ENCODE measurements at places on chromosomes 12 and 14. TPM values are rescaled to one million over a fixed set of nuclear protein-coding genes. Genes with fewer than 3 reads are reported as not detected.

Gene MYH6
- not detected for total RNA-seq

Gene POTEM
- total RNA-seq: not detected

Gene AICDA
- total RNA-seq: not detected

Gene CCDC60
- not detected for total RNA-seq

Gene NID2
- not detected for total RNA-seq

Gene RNASE4
- 0.11 TPM for total RNA-seq

Gene ANO4
- total RNA-seq: not detected

Gene SERPINA9
- total RNA-seq: not detected

Gene CCDC184
- total RNA-seq: 0.92 TPM

Gene CLEC1B
- not detected for total RNA-seq

GRCh38 chr14:89411976-89412375, 5.1 kb downstream of the FOXN3 start:
- peaks cover 21% of the 10 kb centered on the region for H3K36me3 ChIP-seq
- H3K27ac ChIP-seq: no peak overlapping the region
- no peaks in the 10 kb centered on the region for H3K27me3 ChIP-seq
- no peak overlapping the region for H3K4me3 ChIP-seq
- DNase-seq: no peak

GRCh38 chr12:91256411-91256810, 73.8 kb upstream of the DCN start:
- no peak for DNase-seq
- H3K27me3 ChIP-seq: no peaks in the 10 kb centered on the region
- H3K27ac ChIP-seq: no peak overlapping the region

GRCh38 chr14:77883847-77884238, 83.9 kb downstream of the ADCK1 start:
- H3K4me1 ChIP-seq: no peaks in the 10 kb centered on the region
- H3K4me3 ChIP-seq: no peak overlapping the region
- no peak for DNase-seq

DNA sequence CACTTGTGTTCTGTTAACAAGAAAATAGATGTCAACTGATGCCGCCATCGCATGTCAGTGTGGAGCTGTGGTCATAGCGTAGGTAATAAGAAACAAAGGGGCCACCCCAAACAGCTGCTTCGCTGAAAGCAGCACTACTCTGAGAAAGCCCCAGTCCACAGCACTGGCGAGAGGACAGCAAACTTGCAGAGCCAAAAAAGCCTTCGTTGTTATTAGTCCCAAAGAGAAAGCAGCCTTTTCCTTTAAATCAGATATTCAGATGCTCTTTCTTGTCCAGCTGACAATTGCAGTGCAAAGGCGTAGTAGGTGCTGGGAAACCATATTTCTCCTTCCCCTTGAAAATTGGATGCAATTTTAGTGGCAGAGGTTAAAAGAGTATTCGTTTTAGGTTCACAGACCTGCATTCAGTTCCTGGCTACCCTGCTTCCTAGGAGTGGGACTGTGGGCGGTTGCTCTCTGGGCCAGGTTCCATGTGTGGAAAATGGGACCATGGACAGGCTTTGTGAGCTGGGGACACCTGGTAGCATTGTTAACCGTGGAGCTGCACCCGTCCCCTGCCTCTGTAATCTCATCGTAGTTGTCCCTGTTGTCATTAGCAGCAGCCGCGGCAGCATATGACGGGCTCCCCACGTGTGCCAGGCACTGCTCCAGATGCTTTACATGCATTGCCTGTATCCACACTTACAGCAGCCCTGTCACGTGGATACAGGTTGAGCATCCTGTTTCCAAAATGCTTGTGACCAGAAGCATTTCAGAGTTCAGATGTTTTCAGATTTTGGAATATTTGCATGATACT, 54.2 kb downstream of the ELK3 start:
- no peak for DNase-seq
- no peak overlapping the region for H3K27ac ChIP-seq
- peaks cover 69% of the 10 kb centered on the region for H3K36me3 ChIP-seq
- H3K4me3 ChIP-seq: no peak overlapping the region
- H3K4me1 ChIP-seq: peaks cover 42% of the 10 kb centered on the region

DNA sequence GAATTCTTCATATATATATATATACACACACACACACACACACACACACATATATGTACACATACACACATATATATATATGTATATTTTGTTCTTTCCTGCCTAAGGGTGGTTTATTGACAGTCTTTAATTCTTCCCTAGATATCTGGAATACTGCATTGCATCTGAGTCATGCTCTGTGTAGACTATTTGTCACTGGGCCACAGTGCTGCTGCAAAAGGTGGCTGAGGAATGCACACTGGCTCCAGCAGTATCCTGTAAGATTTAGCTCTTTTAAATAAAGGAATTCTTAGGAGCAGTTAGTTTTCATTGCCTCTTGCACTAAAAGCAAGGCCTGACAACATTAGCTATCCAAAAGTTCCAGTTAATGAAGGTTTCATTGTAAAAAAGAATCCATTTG, 200.9 kb downstream of the APAF1 start:
- H3K27ac ChIP-seq: no peak overlapping the region
- no peaks in the 10 kb centered on the region for H3K36me3 ChIP-seq
- DNase-seq: no peak
- peaks cover 6% of the 10 kb centered on the region for H3K27me3 ChIP-seq
- no peak overlapping the region for H3K4me3 ChIP-seq

- H3K4me1 ChIP-seq: peaks cover 20% of the 10 kb centered on the region
- DNase-seq: no peak
- H3K4me3 ChIP-seq: no peak overlapping the region
- H3K27me3 ChIP-seq: no peaks in the 10 kb centered on the region
- no peak overlapping the region for H3K27ac ChIP-seq
Observed at GRCh38 chr14:68757618-68758081, 35.2 kb downstream of the ZFP36L1 start.

DNA sequence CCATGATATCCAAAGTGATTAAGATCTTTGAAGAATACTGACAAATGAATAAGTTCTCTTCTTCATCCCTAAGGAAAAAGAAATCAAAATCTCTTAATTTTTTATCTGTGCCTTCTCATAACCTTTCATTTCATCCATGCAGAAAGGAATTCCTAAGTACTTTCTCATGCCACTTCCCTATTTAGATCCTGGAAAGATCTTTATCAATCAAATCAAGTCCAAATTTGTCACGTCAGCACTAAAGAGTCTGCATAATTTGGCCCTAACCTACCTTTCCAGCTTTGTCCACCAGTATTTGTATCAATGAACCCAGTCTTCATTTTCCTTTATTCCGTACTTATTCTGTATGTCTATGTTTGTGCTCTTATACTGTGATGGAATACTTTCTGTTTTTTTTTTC, 41.2 kb downstream of the VEZT start:
- H3K27me3 ChIP-seq: no peaks in the 10 kb centered on the region
- H3K27ac ChIP-seq: no peak overlapping the region
- no peak for DNase-seq
- peaks cover 43% of the 10 kb centered on the region for H3K36me3 ChIP-seq
- H3K4me1 ChIP-seq: no peaks in the 10 kb centered on the region

DNA sequence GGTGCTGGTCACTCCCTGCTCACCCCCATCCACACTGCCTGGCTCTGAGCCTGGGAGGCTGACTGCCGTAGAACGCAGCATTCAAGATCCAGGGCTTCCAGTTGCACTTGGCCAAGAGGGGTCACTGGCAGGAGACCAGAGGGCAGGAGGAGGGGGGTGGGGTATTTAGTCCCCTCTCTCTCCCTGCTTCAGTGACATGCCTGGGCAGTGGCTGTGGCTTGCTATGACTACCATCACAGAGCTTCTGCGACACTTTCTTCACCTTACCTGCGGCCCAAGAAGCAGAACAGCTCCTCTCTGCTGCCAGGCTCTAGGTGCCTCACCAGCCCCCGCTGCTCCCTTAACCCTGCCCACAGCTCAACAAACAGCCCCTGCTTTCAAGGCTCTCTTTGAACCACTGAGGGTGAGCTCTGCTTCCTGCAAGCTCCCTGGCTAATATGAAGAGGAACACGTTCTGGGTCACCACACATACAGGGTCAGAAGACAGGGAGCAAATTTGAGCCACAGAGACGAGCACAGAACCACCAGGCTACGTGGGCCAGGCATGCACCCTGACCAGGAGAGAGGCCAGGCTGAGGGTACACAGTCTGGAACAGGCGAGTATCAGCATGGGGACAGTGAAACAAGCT, 55.7 kb downstream of the ITPK1 start:
- peaks cover 13% of the 10 kb centered on the region for H3K4me1 ChIP-seq
- no peaks in the 10 kb centered on the region for H3K27me3 ChIP-seq
- no peak overlapping the region for H3K27ac ChIP-seq
- no peak for DNase-seq
- H3K36me3 ChIP-seq: peaks cover 7% of the 10 kb centered on the region

GRCh38 chr12:19951664-19952063, 416.7 kb upstream of the PDE3A start:
- H3K36me3 ChIP-seq: no peaks in the 10 kb centered on the region
- H3K4me3 ChIP-seq: no peak overlapping the region
- no peak for DNase-seq

GRCh38 chr12:78818487-78818886, 46.1 kb upstream of the SYT1 start:
- H3K4me1 ChIP-seq: no peaks in the 10 kb centered on the region
- no peaks in the 10 kb centered on the region for H3K27me3 ChIP-seq
- H3K4me3 ChIP-seq: no peak overlapping the region
- H3K27ac ChIP-seq: no peak overlapping the region

GRCh38 chr12:13167226-13167625, 29.3 kb upstream of the EMP1 start:
- DNase-seq: no peak
- H3K27me3 ChIP-seq: no peaks in the 10 kb centered on the region
- no peaks in the 10 kb centered on the region for H3K36me3 ChIP-seq
- peaks cover 24% of the 10 kb centered on the region for H3K4me1 ChIP-seq

DNA sequence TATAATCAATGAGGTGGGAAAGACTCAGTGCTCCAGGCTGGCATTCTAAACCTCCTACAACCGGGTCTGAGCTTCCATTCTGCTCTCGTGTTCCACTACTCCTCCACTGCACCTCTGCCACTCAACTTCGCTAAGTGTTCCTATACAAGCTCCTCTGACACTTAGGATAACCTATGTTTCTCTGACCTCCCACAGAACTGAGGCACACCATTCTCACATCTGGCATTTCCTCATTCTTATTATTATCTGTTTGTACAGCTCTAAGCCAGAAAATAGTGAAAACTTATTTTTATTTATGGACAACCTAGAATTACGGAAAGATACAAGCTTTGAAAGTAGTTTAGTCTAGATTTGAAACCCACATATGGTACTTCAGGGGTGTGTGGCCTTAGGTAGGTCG, 127.0 kb downstream of the MED13L start:
- no peak for DNase-seq
- no peaks in the 10 kb centered on the region for H3K36me3 ChIP-seq
- no peaks in the 10 kb centered on the region for H3K4me1 ChIP-seq
- no peak overlapping the region for H3K27ac ChIP-seq

DNA sequence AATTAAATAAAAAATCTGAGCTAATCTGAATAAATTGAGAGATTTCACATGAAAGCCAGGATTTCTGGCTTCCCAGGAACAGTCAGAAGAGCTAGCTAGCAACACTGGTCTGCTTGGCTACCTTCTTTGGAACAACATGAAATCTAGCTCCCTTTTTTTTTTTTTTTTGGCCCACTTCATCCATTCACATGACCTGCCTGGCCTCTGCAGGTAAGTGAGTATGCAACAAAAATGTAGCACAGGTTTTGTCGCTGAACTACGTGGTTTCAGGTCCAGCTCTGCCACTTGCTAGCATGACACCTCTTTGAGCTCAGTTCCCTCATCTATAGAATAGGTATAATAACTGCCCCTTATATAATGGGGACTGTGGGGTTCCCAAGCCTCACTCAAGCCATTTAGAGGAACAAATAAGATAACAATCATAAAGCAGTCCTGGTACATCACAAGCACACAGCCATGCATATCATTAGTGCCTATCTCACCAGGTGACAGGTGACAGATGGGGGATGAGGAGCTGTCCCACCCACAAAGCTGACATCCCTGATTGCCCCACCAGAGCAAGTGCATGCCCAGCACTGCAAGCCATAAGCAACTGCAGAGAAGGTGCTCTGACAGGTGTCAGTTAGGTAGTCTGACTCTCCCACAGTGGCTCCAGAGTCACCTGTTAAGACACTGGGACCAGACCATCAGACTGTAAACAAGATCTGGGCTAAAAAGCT, 25.6 kb downstream of the PXN start:
- peaks cover 33% of the 10 kb centered on the region for H3K36me3 ChIP-seq
- H3K4me1 ChIP-seq: peaks cover 95% of the 10 kb centered on the region
- no peak for DNase-seq
- no peak overlapping the region for H3K4me3 ChIP-seq
- H3K27ac ChIP-seq: no peak overlapping the region
- no peaks in the 10 kb centered on the region for H3K27me3 ChIP-seq

DNA sequence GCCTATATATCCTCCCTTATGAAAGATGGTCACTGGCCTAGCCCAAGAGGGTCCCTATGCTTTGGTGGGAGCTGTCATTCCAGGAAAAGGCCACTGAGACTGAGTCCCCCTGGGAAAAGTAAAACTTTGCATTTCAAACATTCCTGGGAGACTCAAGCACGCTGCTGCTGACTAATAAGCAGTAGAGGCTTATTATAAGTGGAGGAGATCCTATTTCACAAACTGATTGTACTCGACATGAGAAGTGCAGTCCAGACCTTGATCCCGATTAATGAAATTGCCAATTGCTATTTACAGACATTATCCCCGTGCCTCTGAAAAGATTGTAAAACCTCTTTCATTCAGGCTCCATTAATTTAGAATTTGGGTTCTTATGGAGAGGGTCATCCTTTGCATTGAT, 96.6 kb downstream of the EMP1 start:
- no peaks in the 10 kb centered on the region for H3K27me3 ChIP-seq
- no peaks in the 10 kb centered on the region for H3K36me3 ChIP-seq
- no peak for DNase-seq
- H3K4me1 ChIP-seq: no peaks in the 10 kb centered on the region
- H3K4me3 ChIP-seq: no peak overlapping the region

DNA sequence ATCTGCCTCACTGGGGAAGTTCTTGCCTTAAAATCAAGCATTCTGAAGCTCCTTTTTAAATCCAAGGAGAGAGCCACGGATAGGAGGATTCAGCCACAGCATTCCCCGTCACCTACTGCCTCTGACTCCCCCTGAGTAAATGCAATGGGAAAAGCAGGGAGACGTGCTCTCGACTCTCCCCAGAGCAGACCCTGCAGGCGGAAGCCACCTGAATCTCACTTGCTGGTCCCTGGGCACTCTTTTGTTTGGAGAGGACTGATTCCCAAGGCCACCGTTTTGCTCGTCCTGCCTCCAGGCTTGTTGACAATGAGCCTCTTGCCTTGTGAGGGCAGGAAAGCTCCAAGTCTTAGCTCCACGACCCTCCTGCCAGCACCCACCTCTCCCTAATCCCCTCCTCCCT, 204.5 kb downstream of the SLC15A4 start:
- H3K4me1 ChIP-seq: no peaks in the 10 kb centered on the region
- no peak overlapping the region for H3K4me3 ChIP-seq
- H3K36me3 ChIP-seq: no peaks in the 10 kb centered on the region
- DNase-seq: no peak

GRCh38 chr14:67768219-67768618, 48.2 kb downstream of the ZFYVE26 start:
- H3K27me3 ChIP-seq: no peaks in the 10 kb centered on the region
- H3K4me1 ChIP-seq: no peaks in the 10 kb centered on the region
- no peak for DNase-seq
- H3K27ac ChIP-seq: no peak overlapping the region
